ENCODE measurements at places on chromosomes 16 and 17.

GRCh38 chr17:19728084-19728495 lies 11.7 kb upstream of the SLC47A2 start:
- no peak for DNase-seq

GRCh38 chr17:5759501-5759925 lies 175.2 kb upstream of the NLRP1 start:
- no peak for DNase-seq

DNA sequence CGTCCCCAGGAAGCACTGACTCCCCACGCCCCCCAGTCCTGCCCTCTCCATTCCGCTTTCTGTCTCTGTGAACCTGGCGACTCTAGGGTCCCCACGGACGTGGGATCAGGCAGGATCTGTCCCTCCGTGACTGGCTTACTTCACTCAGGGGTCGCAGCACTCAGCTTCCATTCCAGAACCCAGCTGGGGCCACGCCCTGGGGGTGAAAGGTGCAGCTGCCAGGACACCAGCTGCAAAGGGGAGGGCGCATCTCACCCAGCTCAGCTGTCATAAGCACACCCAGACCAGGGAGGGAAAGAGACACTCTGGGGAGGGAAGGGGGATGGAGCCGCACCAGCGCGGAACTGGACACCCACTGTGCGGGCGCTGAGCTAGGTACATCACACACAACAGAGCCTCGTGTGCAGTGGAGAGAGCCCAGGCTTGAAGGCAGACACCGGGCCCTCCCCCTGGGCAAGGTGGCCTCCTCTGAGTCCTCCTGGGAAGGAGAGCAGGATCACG lies 18.5 kb upstream of the HEXD start:
- no peak for DNase-seq

DNA sequence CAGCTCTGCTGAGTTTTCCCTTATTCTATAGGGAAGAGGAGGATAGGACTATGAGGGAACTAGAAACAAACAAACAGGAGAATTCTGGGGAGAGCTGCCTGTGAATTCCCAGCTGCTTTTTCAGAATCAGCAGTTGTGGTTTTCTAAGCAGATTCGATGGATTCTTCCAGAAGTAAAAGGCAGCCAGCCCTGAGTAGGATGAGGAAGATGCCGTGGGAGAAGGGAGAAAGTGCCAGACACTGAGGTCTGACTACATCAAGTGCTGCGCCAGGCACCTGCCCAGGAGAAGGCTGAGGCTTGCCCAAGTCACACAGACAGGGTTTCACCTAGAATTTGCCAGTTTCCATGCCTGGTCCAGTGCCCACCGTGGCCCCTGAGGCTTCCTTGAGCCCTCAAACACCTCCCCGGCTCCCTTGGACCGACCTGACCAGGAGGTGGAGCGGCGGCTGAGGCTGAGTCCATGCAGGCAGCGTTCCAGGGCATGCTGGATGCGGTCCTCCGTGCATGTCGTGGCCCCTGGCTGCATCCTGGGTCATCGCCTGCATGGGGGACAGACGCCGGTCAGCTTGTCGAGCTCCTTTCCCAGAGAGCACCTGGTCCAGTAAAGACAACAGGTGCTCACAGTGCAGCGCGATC lies 43.6 kb upstream of the PIK3R6 start:
- no peak for DNase-seq

DNA sequence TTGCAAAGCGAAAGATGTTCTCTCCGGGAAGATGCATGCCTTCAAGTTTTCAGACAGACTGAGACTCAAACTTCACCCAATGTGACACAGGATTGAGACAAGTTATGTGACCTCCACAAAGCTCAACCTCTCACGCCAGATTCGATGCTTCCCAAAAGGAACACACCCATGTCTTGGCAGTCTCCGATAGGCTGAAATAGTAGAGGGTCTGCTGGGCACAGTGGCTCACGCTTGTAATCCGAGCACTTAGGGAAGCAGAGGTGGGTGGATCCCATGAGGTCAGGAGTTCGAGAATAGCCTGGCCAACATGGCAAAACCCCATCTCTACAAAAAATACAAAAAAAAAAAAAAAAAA lies 22.1 kb downstream of the ZFHX3 start:
- no peak for DNase-seq
